A375 (cell line): ENCODE measurements at places on chromosomes 12 and 14. TPM values are rescaled to one million over a fixed set of nuclear protein-coding genes. Genes with fewer than 3 reads are reported as not detected.

The MYO1H gene
- total RNA-seq, result not detected in 2 replicates

The KCNA1 gene
- total RNA-seq, result not detected in 2 replicates

The RAB5B gene
- 27.6 and 29.7 TPM in 2 replicates for total RNA-seq

The RHOJ gene
- 3.7 and 5.8 TPM in 2 replicates for total RNA-seq

The MAP1LC3B2 gene
- 0.26 TPM in 1 of 2 replicates, not detected in the other for total RNA-seq

The MMP19 gene
- total RNA-seq, result 2.0 and 3.9 TPM in 2 replicates

The GLIPR1 gene
- total RNA-seq, result 4.5 and 5.0 TPM in 2 replicates

The USP15 gene
- total RNA-seq, result 48.2 and 55.8 TPM in 2 replicates

The OAS2 gene
- total RNA-seq, result 1.9 and 2.4 TPM in 2 replicates

The AVPR1A gene
- total RNA-seq, result not detected in 2 replicates

The SERPINA6 gene
- total RNA-seq, result 0.26 and 0.32 TPM in 2 replicates

The CLEC4A gene
- 0.45 TPM in 1 of 2 replicates, not detected in the other for total RNA-seq

The USP44 gene
- 0.24 and 0.45 TPM in 2 replicates for total RNA-seq

The SMCO2 gene
- total RNA-seq, result 0.45 TPM in 1 of 2 replicates, not detected in the other

The GYS2 gene
- total RNA-seq, result not detected in 2 replicates

The CLEC1A gene
- total RNA-seq, result not detected in 2 replicates

The NRIP2 gene
- not detected in 2 replicates for total RNA-seq

The OR6C2 gene
- not detected in 2 replicates for total RNA-seq

The CEBPE gene
- not detected in 2 replicates for total RNA-seq

The LRP6 gene
- 36.9 and 40.1 TPM in 2 replicates for total RNA-seq

The GCH1 gene
- total RNA-seq, result 3.0 and 3.4 TPM in 2 replicates

The JPH4 gene
- total RNA-seq, result not detected in 2 replicates

The TAS2R50 gene
- 0.48 and 0.87 TPM in 2 replicates for total RNA-seq

The PTCSC3 gene
- total RNA-seq, result not detected in 2 replicates

The KRT74 gene
- total RNA-seq, result not detected in 2 replicates

The OSGEP gene
- total RNA-seq, result 16.4 and 19.1 TPM in 2 replicates

The MYF5 gene
- not detected in 2 replicates for total RNA-seq

The DLK1 gene
- not detected in 2 replicates for total RNA-seq

The ACOT6 gene
- total RNA-seq, result not detected in 2 replicates

The SLC17A8 gene
- not detected in 2 replicates for total RNA-seq

The AMHR2 gene
- total RNA-seq, result not detected in 2 replicates

The FOXM1 gene
- 44.6 and 53.8 TPM in 2 replicates for total RNA-seq
